ENCODE measurements at places on chromosomes 6 and 20.

DNA sequence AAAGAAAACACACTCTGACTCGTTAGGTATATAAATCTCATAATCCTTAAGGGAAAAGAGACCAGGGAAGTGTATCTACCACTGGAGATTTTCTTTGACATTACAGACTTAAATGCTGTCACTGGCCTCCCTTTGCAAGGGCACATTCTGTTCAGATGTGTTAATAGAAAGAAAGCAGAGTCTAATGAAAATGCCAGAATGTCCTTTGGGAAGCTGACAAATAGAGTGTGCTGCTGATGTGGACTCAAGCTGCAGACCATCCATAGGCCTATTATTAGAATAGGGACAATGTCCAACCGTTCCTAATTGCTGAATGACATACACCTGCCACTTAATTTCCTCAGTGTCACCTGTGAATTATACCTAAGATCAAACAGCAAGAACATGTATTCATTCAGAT, 41.2 kb downstream of the SLC35D3 start:
- DNase-seq, result no peak

GRCh38 chr20:60136645-60137401, 178.6 kb downstream of the CDH26 start:
- no peak for DNase-seq

GRCh38 chr6:6724539-6725467, 136.3 kb downstream of the LY86 start:
- DNase-seq, result peak; percentile 39

GRCh38 chr20:58018590-58018989, 209.9 kb downstream of the ANKRD60 start:
- no peak for DNase-seq

DNA sequence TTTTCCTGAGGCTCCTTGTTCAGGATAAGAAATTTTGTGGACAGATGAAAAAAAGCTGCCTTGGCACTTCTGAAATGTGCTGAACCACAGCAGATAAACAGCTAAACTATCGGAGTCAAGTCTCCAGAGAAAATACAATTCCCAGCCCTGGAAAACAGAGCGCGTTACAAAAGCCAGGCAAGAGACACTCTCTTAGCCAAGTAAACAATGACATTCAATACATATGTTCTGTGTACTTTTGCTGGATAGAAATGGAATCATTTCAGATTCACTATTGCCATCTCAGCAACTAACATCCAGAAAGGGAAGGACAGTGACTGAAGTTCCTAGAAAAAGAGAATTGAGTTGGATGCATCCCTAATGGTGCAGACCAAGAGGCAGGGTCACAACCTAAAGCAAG, 196.8 kb upstream of the NRSN1 start:
- no peak for DNase-seq

DNA sequence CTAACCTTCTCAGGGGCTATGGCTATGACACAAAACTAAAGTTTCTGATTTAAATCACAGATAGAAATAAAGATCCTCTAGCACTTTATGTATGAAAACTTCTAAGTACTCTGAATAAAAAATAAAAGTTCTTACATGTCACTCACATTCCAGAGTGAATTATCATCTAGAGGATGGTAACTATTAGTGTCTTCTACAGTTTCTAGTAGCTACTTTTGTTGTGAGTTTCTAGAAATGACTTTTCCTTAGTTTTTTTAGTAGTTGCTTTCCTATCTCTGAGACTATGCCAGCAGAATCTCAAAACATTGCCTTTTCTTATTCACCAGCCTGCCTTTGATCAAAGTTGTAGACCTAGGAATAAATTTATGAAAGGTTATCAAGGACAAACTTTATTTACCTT, 10.1 kb downstream of the ZNF318 start:
- DNase-seq, result no peak

Data from stimulated activated CD4-positive, alpha-beta T cell treated with anti-CD3 and anti-CD28 coated beads, TNF-alpha, amount 100 ng/mL, for 4 hours (primary cell).